SIG-M5 (cell line): ENCODE measurements at places on chromosomes 7 and 10.

- no peak for DNase-seq
Measured at GRCh38 chr10:126639084-126639483, 31.4 kb downstream of the C10orf90 start.

DNA sequence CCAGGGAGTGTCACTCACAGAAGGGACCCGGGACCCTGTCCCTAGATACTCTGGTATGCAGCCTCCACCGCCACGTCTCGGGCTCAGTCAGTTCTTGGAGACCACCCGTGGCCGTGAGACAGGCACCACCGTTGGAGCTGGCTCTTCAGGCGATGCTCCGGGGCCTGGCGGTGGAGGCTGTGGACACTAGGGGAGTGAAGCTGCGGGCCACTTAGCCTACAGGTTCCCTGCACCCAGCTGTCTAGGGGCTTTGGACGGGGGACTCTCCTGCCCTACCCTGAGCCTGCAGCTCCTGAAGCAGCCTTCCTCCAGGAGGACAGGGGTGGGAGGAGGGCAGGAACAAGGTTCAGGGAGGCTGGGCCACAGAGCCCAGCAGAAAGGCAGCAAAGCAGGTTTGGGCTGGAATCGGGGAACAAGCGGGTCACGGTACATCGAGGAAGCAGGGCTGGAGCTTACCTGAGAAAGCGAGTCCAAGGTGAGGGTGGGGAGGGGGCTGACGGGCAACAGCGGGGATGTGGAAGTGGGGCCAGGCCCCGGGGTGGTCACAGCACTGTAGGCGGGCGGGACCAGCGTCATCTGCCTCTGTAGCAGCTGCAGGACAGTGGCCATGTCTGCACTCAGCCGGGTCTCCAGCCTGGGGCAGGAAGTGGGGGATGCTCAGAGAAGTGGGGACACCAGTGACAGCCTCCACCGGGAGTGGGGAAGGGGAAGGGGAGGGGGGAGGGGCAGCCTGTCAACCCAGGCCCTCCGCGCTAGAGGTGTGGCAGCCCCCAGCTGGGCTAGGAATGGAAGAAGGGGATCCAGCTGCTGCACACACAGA, 31.5 kb downstream of the KCNH2 start:
- no peak for DNase-seq

DNA sequence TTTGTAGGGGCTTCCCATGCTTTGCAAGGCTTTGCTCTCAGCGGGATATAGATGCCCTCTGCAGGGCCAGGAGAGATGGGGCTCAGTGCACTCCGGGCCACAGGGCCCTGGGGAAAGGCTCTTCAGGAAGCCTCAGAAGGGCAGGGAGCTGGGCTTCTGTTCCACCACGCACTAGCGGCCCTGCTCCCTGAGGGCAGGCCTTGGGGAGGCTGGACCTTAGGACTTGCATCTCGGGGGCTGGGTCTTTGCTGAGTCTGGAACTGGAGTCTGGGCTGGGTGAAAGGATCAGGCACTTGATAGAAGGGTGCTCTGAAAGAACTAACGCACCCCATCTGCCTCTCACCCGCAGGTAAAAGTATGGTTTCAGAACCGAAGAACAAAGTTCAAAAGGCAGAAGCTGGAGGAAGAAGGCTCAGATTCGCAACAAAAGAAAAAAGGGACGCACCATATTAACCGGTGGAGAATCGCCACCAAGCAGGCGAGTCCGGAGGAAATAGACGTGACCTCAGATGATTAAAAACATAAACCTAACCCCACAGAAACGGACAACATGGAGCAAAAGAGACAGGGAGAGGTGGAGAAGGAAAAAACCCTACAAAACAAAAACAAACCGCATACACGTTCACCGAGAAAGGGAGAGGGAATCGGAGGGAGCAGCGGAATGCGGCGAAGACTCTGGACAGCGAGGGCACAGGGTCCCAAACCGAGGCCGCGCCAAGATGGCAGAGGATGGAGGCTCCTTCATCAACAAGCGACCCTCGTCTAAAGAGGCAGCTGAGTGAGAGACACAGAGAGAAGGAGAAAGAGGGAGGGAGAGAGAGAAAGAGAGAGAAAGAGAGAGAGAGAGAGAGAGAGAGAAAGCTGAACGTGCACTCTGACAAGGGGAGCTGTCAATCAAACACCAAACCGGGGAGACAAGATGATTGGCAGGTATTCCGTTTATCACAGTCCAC, 5.4 kb downstream of the EMX2 start:
- DNase-seq, result no peak

DNA sequence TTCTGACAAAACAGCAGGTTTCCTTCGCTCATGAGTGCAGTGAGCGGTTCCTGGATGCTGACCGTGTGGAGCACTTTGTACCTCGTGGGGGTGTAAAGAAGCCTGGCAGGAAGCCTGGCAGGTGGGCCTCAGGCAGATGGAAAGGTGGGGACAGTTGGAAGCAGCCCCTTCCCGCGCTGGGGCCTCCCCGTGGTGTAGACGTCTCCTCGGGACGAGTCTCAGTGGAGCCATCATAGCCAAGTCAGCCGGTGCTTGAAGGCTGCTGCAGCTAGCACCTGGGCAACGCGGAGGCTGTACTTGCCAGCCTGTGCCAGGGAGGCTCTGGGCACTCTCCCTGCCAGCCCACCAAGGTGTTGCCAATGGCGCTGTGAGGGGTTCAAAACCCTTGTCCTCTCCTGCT, 154.5 kb downstream of the WDR37 start:
- DNase-seq, result no peak

DNA sequence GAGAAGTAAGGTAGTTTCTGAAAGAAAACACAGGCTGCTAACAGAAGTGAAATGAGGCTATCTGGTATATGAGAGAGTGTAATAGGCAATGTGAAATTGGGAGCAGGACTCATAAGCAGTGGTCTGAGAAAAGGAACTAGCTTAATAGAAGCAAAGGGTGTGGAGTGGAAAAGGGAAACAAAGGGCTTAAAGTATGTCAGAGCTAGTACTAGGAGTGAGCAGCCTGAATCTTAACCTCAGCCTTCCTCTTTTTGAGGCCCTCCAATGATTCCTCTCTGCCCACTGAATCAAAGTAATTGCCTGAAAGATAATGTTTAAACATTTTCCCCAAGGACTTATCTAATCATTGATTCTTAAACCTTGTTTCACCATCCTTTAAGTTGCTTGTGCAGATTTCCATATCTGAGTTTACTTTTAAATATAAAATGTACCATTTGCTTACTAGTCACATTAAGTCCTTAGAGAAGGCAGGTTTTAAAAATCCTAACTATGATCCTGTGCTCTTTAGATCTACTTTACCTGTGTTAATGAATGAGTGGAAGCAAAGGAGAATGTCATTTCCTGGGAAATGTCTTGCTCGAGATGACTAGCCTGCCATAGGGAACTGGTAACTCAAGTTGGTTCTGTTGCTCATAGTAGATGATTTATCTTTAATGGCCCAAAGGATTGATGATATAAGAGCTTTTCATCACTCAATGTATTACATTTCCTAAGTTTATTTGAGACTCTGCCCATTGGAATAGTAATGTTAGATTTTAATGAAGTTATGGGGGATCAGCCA, 155.0 kb downstream of the SKAP2 start:
- DNase-seq, result no peak

DNA sequence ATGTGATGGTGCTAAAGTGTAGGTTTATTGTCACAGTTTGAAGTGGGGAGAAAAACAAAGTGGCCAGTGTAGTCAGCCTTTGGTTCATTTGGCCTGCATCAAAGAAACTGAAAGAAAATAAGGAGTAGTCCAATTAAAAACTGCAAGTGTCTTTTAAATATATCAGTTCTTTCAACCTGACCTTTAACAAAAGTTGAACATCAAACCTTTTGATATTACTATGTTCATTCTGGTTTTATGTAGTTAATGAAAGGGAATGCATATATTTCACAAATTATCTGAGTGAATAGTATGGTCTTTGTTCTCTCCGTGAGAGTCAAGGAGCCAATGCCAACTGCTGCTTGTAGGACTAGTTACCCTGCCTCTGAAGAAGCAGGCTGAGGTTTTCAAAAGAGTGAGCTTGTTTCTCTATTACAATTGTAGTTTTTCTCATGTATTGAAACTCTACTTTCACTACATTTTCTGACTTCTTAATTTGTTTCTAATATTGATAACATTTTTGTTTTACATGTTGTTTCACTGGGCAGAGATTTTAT, 1160.8 kb upstream of the LRRTM3 start:
- no peak for DNase-seq

- DNase-seq, result no peak
Measured at GRCh38 chr10:102118867-102119266, 1.3 kb downstream of the LDB1 start.

DNA sequence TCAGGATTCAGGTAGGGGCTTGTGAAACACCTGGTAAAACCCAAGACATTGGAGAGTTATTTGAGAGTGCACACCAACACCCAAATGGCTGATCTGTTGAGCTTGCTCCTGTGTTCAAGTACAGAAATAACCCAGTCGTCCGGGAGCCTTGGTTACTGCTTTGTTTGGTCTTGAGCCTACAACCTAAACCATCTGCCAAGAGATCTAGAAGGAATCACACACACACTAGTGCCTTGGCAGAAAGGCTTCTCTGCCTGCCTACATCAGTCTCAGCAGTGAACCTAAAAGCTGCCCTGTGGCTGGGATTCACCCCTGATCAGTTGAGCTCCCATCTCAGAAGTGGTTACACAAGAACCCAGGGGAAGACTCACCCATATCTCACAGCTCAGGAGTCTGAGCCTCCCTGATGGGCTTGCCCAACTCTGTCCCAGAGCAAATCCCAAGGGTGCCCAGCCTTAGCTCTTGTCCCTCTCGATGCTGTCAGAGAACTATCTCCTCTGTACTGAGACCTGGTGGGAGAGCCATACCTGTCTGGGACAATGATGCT, 167.6 kb downstream of the CXCL12 start:
- DNase-seq, result no peak

DNA sequence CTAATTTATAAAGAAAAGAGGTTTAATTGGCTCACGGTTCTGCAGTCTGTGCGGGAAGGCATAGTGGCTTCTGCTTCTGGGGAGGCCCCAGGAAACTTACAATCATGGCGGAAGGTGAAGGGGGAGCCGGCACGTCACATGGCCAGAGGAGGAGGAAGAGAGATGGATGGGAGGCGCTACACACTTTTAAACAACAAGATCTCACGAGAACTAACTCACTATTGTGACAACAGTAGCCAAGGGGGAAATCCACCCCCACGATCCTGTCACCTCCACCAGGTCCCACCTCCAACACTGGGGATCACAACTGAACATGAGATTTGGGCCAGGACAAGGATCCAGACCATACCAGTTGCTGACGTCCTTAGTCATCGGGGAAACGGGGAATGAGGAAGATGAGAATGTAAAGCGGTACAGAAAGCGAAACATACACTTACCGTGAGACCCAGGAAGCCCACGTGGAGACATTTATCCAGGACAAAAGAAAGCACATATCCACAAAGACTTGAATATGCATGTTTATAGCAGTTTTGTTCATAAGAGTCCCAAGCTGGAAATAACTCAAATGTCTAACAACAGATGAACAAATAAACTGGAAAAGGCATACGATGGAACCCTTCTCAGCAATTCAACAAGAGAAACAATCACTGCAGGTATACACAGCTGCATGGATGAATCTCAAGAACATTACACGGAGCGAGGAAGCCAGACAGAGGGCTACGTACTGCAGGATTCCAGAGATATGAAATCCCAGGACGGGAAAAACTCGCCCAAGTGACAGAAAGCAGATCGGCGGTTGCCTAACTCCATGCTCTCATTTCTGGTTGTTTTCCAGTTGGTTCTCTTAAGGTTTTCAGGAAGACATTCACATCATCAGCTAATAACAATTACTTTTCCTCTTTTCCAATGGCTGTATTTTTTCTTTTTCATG, 26.2 kb upstream of the INPP5A start:
- DNase-seq, result no peak

DNA sequence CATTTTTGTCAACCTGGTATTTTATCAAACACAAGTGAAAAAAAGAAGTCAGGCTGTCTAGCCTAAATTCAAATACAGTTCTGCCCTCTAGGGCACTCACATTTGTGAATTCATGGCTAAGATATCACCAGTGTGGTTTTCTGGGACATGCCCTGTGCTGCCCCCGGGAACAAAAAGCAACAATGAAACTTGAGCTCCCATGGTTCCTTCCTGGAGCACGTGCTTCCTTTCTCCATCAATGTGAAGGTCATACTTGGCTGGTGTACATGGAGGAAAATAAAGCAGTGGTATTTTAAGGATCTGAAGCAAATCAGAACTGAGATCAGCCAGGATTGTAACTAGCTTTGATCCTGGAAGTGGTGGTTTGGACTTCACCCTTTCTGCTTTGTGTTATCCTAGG, 128.9 kb upstream of the FRMD4A start:
- no peak for DNase-seq

DNA sequence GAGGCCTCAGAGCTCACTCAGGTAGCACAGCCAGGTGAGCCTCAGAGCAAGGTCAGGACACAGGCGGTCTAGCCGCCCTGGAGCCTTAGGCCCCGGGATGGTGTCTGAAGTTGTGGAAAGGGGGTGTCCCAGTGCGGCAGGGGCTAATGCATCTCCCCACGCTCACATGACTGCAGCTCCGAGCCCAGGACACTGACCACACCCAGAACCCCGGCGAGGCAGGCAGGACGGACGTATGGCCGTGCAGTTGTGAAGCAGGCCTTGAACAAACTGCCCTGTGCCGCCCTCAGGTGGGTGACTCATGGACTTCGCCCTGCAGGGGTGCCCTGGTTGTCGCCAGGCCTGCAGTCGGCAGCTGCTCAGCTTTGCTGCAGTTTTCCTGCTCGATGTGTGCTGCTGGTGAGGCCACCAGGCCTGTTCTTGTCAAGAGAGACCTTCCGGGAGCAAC, 5.0 kb upstream of the PRKAR1B start:
- DNase-seq, result no peak

GRCh38 chr7:96330193-96330592, 8.3 kb upstream of the SLC25A13 start:
- DNase-seq, result no peak

- DNase-seq, result no peak
Measured at GRCh38 chr10:53357587-53357986, 585.0 kb upstream of the MBL2 start.

- DNase-seq, result no peak
Measured at GRCh38 chr7:33771422-33771821, 133.9 kb upstream of the BMPER start.

GRCh38 chr7:11786186-11786585, 45.8 kb downstream of the THSD7A start:
- DNase-seq, result no peak

DNA sequence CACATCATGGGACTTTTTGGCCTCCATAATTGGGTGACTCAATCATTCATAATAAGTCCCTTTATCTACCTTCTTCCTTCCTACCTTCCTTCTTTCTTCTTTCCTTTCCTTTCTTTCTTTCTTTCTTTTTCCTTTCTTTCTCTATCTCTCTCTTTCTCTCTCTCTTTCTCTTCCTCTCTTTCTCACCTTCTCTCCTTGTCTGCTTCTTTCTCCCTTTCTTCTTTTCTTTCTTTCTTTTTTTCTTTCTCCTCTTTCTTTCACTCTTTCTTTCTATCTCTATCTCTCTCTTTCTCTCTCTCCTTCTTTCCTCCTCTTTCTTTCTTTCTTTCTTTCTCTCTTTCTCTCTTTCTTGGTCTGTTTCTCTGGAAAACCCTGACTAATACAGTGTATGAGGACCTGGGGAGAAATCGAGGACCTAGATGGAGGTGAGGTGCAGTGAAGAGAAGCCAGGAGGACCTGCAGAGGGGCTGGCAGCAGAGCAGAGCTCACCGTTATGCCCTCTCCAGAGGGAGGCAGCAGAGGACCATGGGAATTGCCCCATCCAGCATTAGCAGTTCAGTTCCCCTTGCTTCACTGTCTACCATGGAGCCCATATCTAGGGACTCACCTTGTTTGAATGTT, 52.7 kb upstream of the BTRC start:
- DNase-seq, result no peak

- DNase-seq, result no peak
Measured at GRCh38 chr10:25018703-25019102, 2.3 kb downstream of the THNSL1 start.

GRCh38 chr10:97217299-97217698, 31.5 kb upstream of the SLIT1 start:
- DNase-seq, result no peak
